ENCODE measurements at places on chromosomes 11 and 22.

- DNase-seq = no peak
These were observed 528 bp downstream of the WEE1 start for GRCh38 chr11:9573775-9574621.

GRCh38 chr11:44219830-44220796, 89.8 kb downstream of the ALX4 start:
- DNase-seq = no peak

DNA sequence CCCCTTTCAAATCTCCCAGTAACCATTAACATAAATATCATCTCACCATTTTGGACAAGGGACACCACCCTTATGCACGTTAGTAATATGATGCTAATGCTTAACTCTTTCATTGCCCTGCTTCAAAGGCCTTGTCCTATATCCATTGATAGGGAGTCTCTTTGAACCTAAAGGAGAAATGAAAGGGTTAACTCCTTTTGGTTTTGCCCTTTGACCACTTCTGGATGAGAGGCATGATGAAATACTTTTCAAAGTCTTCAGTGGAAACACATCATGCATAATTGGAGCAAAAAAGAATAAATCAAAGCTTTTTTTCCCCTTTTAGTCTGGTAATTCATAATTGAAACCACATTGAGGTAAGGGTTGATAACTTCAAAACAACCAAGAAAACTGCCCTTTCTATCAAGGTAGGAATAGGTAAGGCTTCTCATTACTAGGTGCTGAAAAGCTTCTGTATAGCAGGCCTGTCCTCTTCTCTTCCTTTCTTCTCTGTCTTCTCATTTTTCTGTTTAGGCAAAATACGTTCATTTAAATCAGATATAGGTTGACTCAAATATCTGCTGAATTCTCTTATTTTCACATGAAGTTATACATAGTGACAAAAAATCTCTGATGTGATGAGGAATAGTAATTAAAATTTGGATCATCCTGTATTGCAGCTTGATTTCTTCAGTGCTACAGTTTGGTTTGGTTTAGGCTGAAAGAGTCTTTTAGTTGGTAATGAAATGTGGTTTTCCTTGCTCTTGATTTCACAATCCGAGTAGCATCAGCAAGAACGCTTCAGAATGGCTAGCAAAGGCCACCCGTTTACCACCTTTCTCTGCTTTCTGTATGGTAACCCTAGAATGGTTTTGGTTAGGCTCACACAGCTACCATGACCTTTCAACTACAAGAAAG, 94.8 kb downstream of the EXT2 start:
- no peak for DNase-seq

DNA sequence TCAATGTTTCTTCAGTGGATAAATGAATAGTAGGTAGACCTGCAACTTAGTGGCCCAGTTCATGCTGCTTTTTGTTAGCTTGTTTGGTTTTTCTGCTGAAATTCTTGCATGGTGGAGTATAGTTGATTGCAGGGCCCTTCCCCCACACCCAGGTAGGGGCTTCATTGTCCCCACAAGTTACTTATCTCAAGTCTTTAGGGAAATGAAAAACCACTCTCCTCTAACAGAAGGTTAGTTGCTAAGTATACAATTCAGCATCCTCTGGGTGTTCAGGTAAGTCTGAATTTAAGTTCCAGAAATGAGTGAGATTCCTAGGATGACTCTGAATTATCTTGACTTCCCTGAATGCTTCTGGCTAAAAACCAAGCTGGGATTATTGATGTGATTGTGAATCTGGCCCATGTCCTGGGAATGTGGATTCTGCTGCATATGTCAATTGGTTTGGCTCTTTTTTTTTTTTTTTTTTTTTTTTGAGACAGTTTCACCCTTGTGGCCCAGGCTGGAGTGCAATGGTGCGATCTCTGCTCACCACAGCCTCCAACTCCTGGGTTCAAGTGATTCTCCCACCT, 40.3 kb downstream of the BCL2L13 start:
- no peak for DNase-seq

DNA sequence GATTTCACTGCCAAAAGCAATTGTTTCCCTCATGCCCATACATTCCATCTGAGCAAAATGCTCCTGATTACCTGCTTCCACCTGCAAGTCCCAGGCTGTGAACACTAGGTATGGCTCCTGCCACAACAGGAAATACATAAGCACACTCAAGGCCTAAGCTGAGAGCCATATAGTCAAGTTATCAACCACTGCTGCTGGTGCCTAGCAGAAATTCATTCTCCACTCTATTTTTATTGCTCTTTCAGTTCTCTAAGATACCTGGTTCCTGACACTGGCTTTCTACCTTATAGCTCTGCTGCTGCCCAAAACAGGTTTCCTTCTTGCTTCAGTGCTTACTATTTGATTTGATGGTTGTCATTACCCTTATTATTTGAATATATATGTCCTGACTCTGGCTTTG, 31.6 kb downstream of the SLC36A4 start:
- no peak for DNase-seq

- no peak for DNase-seq
These were observed 54.4 kb upstream of the SYN3 start for GRCh38 chr22:33112580-33112979.

- no peak for DNase-seq
These were observed 211.6 kb downstream of the TBC1D22A start for GRCh38 chr22:46974077-46974476.

DNA sequence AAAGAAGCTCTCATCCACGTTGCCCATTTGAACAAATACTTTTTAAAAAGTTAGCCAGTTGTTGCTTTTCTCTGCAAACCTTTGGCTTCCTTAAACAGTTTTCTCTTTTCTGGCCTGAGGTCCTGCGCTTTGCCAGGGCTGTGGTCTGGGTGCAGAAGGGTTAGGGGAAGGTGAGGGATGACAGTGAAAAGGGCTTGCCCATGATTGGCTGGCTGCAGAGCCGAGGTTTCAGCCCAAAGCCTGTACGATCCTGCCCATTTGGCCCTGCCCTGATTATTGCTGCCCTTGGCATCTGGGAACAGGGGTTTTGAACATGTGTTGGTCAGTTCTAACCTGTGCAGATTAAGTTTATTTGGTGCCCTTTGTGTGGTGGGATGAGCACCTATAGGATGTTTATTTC, 1.5 kb downstream of the INCENP start:
- no peak for DNase-seq

GRCh38 chr11:33930317-33931021, 38.6 kb upstream of the LMO2 start:
- DNase-seq = no peak

GRCh38 chr11:130164221-130164570, 4.6 kb downstream of the ST14 start:
- no peak for DNase-seq

- DNase-seq = no peak
These were observed 7.2 kb downstream of the MS4A15 start for GRCh38 chr11:60763692-60764369.

DNA sequence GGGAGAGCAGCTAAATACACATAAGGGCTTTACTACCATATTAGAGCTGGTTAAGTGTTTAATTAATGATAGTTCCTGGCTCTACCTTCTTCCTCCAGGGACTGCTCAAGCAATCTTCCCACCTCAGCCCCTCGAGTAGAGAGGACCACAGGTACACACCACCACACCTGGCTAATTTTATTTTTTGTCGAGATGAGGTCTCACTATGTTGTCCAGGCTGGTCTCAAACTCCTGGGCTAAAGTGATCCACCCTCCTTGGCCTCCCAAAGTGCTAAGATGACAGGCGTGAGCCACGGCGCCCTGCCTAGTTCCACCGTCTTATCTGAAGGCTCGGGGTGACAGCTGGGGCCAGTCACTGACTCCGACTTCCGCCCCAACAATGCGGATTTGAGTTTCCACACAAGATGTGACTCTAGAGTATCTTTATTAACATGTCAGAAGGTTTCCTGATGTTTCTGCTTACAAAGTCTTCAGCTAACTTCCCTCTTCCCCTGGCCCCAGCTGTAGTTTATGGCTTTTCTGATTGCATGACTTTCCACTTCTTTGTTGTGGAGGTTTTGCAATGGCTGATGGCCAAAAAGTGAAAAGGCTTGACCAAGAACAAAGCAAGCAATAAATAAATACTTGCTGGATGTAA, 16.8 kb downstream of the TPST2 start:
- no peak for DNase-seq

GRCh38 chr11:121249039-121249663, 43.4 kb upstream of the SC5D start:
- DNase-seq = peak; percentile 14

DNA sequence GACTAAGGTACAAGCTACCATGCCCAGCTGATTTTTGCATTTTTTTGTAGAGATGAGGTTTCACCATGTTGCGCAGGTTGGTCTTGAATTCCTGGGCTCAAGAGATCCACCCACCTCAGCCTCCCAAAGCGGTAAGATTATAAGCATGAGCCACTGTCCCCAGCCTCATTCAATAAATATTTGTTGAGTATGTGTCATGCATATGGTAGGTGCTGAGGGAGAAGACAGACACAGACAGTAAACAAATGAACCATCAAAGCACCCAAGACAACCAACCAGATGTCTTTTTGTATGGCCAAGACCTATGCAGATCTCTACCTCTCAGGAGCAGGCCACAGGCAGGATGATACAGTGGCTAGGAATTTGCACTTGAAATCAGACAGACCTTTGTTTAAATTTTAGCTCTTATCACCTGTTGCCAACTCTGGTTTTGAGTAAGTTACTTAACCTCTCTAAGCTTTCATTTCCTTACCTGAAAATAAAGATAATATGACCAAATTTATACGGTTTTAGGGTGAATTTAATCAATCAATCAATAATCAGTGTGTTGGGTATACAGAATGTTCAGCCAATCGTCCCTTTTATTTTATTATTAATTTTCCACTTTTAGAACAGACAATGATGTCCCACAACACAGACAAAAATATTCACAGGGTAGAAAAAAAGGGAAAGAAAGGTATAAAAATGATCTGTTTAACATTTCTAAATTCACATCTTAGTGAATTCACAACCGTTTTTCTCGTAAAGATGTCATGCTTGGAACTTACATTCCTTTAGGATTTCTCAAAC, 128.2 kb downstream of the SGSM3 start:
- DNase-seq = peak; percentile 95

DNA sequence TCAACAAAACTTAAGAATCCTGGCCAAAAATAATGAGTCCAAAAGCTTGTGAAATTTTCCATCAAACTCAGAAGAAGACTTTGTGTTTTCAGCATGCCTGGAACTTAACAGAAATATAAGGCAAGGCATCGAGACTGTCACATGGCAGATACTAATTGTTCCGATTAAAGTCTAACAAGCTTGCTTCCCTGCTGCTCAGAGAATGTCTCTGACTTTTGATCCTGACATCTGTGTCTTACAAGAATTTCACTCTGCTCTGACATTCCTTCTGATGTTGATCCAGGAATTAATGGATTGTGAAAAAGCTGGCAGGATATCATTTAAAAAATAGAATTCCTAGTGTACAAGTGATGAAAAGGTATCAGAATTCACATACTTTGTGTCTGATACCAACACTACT, 170.2 kb downstream of the DCDC1 start:
- DNase-seq = no peak

DNA sequence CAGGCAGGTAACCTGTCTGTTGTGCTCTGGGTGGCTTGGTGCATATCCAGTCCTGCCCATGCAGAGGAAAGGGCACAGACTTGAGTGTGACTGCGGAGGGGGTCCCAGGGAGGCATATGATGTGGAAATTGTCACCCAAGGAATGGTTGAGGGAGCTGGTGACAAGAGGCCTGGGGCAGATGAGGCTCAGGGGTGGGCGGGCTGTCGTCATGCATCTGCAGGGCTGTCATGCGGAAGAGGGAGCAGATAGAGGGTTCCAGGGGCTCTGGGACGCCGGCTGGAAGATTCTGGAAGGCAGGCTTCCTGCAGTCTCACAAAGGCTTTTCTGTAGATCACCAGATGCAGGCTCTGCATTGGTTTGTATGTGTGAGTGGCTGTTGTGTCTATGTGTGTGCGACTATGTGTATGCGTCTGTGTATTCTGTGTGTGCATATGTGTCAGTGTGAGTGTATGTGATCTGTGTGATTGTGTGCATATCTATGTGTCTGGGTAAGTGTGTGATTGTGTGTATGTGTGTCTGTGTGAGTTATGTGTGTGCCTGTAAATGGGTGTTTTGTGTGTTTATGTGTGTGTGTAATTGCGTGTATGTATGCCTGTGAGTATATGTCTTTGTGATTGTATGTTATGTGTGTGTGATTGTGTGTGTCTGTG, 7.6 kb upstream of the CACNA1I start:
- no peak for DNase-seq

GRCh38 chr11:130827451-130828377, 88.6 kb downstream of the SNX19 start:
- DNase-seq = no peak

- DNase-seq = no peak
These were observed 44.5 kb downstream of the SOX6 start for GRCh38 chr11:16311831-16312230.

GRCh38 chr11:92929246-92929645, 40.2 kb upstream of the MTNR1B start:
- DNase-seq = no peak

DNA sequence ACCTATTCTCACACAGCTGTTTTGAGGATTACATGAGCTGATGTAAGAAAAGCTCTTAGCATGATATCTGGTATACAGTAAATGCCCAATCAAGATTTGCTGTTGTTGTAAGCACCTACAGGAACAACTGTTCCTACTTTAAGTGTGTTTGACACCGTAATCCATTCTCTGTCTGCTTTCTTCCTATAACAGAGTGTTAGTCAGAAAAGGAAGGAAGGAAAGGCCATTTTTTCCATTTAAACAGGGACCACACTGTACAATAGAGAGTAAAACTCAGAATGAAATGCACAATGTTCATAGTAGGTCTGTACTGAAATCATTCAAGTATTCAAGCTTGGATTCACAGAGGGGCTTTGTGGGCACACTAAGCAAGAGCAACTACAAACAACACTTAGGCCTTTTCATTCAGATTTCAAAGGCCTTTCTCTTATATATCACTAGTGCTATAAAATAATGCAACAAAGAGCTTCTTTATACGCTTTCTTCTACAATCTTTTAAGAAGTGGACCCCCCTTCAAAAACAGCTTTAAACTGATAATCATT, 21.5 kb downstream of the MTCH2 start:
- no peak for DNase-seq
